ENCODE measurements at places on chromosomes 2 and 18.

GRCh38 chr2:128347171-128347558, 28.5 kb upstream of the HS6ST1 start:
- no peak for DNase-seq

DNA sequence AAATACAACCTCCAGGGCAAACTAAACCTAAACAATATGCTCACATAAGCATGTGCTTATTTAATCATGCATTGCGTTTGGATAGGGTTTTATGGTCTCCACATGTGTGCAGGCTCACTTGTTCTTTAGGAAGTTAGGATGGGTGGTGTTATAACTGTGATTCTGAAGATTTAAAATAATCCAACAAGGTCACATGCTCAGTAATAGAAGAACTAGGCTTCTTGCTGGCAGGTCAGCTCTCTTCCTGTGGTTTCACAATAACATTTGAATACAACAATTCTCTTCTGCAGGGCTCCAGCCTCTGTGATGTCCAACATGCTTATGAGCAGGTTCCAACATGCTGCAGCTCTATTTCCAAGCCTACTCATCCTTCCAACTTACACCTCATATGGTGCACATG, 84.0 kb downstream of the MYL12B start:
- no peak for DNase-seq

DNA sequence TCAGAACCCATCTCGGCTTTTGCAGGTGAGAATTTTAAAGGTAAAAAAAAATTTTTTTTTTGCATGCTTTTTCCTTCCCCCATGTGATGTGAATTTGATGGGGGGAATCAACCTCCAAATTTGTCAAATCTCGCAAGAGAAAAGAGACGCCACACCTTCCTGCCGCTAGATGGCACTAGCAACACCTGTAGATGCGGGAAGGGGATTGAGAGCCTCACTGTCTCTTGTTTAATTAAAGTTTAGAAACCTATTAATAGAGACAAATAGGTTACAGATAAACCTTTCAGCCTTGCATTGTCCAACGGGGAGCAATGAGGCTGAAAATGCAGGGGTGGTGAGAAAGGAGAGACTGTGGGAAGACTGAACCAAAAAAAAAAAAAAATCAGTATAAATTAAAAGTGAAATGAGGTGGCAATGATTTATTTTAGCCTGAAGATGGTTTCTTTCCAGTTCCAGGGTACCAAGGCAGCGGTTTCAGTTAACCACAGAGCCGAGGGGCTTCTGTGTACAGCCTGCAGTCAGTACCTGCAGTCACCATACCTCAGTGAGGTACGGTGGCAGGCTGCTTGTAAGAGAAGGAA, 84.6 kb downstream of the NRP2 start:
- DNase-seq: peak; percentile 89

DNA sequence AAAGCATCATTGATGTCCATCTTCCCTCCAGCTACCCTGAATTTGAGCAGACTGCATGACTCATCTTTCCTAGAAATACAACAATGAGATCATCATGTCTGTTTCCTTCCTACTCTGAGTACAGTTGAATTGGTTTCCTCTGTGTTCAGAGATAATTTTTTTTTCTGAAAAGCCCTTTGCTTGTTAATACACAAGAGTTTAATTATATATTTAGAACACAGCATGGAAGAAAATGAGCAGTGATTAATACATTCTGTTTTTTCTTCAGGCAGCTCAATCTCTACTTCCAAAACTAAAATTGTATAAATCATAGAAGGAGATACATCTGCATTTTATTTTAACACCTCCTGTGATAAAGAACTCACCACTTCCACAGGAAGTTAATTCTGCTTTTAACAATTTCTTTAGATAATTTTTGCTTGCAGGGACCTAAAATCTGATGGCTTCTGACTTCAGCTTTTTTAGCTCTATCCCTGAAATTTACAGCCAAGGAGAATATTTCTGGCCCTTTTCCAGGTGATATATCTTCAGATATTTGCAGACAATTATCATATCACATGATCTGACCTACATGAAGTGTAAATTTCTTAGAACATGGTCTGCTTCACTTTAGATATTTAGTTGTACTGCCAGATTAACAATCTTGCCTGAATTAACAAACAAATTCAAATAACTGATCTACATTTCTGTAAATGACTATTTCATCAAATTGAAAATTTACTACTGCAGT, 249.0 kb downstream of the TRIB2 start:
- DNase-seq: no peak

DNA sequence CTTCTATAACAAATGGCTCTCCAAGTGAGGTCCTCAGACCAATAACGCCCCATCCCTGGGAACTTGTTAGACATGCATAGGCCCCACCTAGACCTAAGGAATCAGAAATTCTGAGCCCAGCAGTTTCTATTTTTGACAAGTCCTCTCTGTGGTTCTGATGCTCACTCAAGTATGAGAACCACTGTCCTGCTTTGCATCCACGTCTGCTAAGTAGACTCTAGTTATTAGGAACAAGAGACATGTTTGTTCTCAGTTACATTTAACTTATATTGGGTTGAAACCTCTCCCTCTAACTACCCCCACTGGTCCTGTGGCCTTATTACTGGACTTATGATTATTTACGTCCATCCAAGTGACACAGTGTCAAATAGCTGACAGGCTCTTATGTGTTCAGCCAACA, 70.3 kb downstream of the TMEM17 start:
- DNase-seq: no peak

DNA sequence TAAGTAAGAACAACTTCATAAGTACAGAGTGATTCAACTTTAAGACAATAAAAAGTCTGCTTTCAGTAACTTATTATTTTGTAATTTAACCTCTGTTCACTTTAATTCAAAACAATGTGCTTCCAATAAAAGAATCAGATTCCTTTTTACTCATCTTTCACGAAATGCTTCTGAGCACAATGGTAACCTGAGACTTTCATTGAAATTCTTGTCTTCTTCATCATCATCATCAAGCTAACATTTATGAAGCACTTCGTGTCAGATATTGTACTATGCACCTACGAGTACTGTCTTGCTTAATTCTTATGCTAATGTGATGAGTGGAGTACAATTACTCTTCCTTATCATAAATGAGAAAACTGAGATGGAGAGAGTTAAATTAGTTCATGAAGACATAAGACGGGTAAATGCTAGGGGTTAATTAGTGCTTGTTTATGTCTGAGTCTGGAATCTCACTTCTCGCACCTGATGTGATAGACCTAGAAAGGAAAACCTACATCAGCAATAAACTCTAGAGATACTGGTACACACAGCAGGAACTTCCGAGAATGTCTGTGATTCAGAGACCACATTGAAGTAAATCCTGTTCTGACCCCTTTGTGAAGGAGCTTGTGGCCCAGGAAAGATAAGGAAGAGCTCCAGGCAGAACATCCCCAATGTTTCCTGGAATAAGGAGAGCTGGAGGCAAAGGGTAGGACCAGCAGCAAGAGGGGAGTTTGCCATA, 227.6 kb upstream of the ETAA1 start:
- DNase-seq: no peak

GRCh38 chr2:71781695-71782228, 328.4 kb downstream of the DYSF start:
- no peak for DNase-seq

- DNase-seq: peak; percentile 75
Measured at GRCh38 chr2:138827426-138828054, 47.4 kb upstream of the NXPH2 start.

GRCh38 chr2:163253621-163254285, 415.2 kb upstream of the KCNH7 start:
- DNase-seq: no peak

GRCh38 chr2:204012072-204012653, 75.6 kb downstream of the ICOS start:
- DNase-seq: no peak

- no peak for DNase-seq
Measured at GRCh38 chr2:162007447-162008040, 66.5 kb downstream of the DPP4 start.

- no peak for DNase-seq
Measured at GRCh38 chr2:213316001-213316735, 31.9 kb downstream of the SPAG16 start.

GRCh38 chr2:176421297-176422050, 152.2 kb downstream of the MTX2 start:
- DNase-seq: peak; percentile 26

DNA sequence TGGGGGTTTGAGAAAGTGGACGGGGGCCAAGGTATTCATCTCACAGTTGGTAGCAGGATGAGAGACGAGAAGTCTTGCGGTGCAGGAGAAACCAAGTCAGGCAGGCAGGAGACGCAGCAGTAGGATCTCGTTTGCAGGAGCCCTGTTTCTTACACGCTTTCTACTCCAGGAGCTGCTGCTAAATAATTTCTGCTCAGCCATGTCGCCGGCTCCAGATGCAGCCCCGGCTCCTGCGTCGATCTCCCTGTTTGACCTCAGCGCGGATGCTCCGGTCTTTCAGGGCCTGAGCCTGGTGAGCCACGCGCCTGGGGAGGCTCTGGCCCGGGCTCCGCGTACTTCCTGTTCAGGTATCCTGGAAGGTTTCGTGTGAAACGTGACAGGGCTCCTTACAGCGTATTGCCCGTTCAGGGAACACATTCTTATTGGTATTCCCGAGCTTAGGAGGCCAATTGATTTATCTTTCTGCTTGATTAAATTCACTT, 494 bp downstream of the ANKZF1 start:
- DNase-seq: peak; percentile 80

Measured in GM23338 (cell line).